Left lung (tissue), 14 donors: ENCODE measurements at places on chromosomes 12 and 14.

DNA sequence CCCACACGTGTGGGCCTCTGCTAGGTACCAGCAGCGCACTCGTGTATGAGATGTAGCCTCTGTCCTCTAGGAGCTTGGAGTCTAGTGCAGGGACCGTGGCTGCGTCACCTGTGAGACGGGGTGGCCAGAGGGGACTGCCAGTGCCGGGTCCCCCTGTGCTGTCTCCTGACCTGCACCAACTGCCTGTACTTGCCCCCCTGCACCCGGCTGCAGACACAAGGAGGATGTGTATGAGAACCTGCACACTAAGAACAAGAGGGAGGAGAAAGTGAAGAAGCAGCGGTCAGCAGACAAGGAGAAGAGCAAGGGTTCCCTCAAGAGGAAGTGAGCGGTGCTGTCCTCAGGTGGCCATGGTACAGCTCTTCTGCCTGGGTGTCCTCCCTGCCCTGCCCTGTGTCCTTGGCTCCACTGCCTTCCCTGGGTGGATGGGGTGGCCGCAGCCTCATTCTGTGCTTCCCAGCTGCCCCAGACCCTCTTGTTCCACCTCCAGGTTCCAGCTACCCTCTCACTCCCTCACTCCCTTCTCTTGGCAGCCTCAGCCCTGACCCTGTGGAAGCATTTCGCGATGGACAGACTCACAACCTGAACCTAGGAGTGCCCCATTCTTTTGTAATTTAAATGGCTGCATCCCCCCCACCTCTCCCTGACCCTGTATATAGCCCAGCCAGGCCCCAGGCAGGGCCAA is 9.6 kb downstream of the PTPN6 start:
- no peak for DNase-seq

DNA sequence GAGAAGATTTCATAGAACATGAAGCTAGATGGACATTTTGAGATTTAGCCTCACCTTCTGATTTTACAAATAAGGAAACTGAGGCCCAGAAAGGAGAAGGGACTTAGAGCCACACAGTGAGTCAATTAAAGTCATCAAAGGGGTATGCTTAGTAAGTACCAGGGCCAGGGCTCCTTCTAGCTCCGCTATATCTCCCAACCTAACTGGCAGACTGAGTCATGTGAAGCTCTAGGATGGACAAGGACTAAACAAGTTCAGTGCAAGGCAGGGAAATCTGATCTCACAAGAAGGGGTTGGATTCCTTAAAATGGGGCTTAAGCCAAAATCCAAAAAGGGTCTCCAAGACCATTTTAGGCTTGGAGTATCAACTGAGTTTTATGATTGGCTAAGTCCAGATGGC is 215.8 kb downstream of the PHLDA1 start:
- no peak for DNase-seq

- no peak for DNase-seq
These were observed 209.8 kb downstream of the BCL11B start for GRCh38 chr14:99062216-99062615.

DNA sequence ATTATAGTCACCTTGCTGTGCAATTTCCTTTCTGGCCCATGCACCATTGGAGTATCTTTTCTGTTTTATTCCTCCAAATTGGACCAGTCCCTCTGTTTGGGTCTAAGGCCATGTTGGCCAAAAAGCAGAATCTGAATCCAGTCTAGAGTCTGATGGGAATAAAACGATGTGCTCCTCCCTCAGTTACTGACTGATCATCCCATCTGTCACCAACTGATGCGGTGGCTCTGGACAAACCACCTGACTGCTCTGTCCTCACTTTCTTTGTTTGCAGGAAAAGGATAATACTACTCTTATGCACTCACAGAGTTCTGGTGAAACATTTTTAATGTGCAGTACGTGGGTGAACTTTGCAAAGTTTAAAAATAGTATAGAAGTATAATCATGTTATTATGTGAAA is 120.2 kb upstream of the HIF1A start:
- DNase-seq, result no peak

- no peak for DNase-seq
These were observed 1.9 kb downstream of the HOXC13 start for GRCh38 chr12:53940443-53941014.

DNA sequence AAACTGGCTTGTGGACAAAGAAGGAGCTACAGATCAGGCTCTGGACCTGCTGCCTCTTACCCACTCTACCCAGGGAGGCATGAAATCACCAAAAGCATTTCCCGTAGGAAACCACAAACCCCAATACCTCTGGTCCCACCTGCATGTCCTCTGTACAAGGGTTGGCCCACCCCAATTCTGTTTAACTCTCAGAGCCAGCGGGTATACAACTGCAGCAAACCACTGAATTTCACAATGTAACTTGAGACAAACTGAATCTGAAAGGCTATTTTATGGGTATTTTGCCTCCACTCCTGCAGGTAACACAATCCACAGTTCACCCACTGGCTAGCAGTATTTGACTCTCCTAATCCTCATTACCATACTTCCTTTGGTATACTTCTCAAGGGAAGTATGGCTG is 16.5 kb downstream of the SIX1 start:
- no peak for DNase-seq

DNA sequence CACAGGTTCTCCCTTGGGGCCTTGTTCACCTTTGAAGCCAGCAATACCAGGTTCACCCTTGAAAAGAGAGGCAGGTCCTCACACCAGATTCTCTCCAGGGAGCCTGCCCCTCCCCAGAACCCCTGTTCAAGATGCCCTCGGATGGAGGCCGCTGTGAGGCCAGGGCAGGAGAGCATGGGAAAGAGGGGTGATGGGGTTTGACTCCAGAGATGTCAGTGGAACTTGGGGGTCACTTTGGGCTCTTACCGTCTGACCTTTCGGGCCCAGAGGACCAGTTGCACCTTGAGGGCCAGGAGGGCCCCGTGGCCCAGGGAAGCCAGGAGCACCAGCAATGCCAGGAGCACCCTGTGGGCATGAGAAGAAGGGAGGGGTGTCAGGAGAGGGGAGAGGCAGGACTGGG is 17.4 kb downstream of the COL2A1 start:
- no peak for DNase-seq

DNA sequence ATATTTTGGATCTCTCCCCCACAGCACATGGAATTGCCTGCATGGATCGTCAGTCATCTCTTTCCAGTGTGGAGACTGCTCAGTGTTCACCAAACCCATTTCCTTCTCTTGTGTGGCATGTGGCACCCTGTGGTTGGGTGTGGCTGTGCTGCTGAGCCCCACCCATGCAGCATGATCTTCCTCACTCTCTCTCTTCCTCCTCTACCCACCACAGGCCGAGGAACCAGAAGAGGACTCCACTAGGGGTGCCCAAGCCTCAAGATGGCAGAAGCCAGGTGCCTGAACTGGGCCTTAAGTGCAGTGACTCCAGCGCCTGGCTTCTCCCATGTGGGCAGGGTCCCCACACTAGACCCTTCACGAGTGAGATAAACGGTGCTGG is 66.8 kb upstream of the GPR68 start:
- no peak for DNase-seq

DNA sequence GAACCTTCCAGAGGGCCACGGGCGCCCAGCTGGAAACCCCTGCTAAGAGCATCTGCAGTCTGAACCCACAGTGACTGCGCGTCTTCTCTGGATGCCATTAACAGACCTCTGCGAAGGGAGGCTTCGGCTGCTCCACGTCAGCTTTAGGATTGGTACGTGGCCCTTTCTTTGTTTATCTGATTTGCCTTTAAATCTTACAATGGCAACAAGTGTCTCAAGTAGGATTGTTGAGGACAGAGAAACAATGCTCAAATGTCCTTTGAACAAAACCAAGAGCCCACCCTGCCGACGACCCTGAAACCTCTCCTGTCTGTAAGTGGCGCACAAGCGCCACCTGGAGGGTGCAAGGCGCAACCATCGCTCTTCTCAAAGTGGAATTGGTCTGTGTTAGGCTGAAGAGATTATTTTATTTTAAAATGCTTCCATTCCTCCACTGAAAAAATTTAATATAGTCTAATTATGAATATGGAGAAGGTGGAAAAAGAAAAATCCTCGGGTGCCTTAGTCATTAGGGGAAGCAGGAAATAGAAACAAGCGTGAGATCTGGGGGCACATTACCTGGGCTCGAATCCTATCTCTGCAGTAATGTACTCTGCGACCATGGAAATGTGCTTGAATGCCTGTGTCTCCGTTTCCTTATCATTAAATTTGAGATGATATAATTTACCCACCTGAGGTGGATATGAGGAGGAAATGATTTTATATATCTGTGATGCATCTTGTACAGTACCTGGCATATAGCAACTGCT is 82.6 kb upstream of the PTPRB start:
- DNase-seq, result peak; percentile 68

DNA sequence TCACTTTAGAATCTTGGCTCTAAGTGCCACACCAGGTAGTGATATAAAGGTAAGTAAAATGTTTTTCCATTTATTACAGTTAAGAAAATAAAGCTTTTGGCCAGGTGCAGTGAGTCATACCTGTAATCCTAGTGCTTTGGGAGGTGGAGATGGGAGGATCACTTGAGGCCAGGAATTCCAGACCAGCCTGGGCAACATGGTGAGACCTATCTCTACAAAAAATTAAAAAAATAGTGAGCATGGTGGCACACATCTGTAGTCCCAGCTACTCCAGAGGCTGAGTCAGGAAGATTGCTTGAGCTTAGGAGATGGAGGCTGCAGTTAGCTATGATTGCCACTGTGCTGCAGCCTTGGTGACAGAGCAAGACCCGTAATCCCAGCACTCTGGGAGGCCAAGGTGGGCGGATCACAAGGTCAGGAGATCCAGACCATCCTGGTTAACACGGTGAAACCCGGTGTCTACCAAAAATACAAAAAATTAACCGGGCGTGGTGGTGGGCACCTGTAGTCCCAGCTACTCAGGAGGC is 5.0 kb downstream of the FANCM start:
- DNase-seq, result no peak

DNA sequence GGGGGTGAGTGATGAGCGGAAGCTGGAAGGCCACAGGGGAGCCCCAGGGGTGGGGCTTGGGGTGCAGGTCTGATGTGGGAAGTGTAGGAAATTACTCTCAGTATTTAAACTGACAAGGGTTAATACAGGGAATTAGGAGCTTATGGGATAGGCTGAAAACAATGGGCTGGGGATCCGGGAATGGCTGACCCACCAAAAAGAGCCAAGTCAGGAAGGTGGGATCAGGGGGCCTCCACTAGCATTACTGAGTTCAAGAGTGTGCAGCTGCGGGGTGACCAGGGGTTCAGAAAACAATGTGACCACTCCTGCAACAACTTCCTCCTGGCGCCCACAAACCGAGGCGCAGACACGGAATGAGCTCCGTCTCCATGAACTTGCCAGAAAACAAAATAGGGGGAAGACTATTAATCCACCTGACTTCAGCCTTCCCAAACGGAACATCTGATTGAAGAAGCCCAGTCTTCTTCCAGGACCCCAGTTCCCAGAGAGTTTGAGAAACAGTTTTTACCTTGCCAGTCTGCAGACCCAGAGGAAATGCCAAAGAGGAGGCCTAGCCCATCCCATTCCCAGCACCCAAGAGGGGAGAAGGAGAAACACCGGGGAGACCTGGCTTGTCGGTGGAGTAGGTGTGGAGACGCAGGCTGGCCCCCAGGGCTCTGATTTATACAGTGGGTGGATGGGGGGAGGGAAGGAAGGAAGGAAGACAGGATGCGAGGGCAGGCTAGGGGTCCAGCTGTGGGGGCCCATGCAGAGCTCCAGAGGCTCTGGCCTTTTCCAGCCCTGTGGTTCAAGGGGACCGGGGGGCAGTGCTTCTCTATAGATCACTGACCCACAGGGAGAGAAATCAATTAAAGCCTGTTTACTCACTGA is 16.5 kb upstream of the YY1 start:
- DNase-seq, result no peak

GRCh38 chr12:88052686-88053085 is 23.5 kb upstream of the C12orf50 start:
- peak; percentile 18 for DNase-seq

- no peak for DNase-seq
These were observed 109.2 kb downstream of the IGF1 start for GRCh38 chr12:102371165-102371564.

GRCh38 chr14:89420502-89420901 is 3.5 kb upstream of the FOXN3 start:
- DNase-seq, result no peak

DNA sequence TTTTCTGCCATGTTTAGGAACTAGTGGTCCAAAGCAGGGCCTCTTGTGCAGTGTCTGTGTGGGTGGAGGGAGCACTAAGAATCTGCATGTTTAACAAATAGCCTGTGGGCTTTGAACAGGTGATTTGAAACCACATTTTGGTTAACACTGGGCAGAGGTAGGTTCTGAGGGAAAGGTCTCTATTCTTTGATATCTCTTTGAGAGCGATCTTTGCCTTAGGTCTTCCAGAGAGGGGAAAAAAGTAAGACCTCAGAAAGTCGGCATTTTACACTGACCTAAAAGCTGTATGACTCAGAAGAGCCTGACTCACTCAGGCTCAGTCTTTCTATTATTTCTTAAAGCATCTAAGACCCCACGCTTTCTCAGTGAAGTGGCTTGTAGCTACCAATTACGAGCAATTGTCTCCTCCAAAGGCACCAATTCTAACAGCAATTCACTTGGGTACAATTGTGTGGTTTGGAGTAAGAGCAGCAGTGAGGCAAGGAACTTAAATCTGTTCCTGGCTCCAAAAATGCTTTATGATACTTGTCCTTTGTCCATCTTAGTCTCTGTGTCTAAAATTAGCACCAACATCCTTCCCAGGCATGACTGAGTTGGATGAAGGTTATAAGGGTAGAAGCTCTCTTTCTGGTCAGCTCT is 8.8 kb downstream of the EIF2B2 start:
- no peak for DNase-seq

DNA sequence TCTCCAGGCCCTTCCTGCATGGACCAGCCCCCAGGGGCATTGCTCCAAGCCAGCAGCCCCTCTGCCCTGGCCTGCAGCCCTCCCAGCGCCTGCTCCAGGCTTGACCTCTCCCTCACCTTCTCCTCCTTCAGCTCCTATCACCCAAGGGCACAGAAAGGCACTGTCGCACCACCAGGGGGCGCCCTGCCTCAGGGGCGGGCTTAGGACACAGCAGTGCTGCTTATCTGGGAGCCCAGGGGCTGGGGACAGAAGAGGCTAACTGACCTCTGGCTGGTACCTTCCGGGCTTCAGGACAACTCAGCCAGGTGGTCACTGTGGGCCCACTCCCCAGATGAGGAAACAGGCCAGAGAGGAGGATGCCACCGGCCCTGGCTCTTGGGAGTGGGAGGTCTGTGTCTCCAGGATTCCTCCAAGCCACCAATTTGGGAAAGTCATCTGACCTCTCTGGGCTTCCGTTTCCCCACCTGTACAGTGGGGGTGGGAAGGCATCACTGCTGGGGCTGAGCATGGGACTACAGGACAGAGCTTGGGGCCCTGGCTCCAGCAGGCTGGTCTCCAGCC is 25.3 kb upstream of the GPR132 start:
- peak; percentile 84 for DNase-seq

- DNase-seq, result peak; percentile 61
These were observed 1.6 kb downstream of the VDR start for GRCh38 chr12:47903151-47903611.
